ENCODE measurements at places on chromosomes 5 and 9. TPM values are rescaled to one million over a fixed set of nuclear protein-coding genes. Genes with fewer than 3 reads are reported as not detected.

The AQP3 gene
- 31.4 TPM for total RNA-seq

The CYSTM1 gene
- 12.2 TPM for total RNA-seq

The MYOT gene
- not detected for total RNA-seq

The FCN2 gene
- not detected for total RNA-seq

The CTSV gene
- total RNA-seq: 0.29 TPM

The IQGAP2 gene
- total RNA-seq: 72.1 TPM

The ALDOB gene
- not detected for total RNA-seq

The EEIG1 gene
- 227 TPM for total RNA-seq

The ATP6V1G1 gene
- 79.2 TPM for total RNA-seq
